ENCODE measurements at places on chromosomes 11 and 22.

DNA sequence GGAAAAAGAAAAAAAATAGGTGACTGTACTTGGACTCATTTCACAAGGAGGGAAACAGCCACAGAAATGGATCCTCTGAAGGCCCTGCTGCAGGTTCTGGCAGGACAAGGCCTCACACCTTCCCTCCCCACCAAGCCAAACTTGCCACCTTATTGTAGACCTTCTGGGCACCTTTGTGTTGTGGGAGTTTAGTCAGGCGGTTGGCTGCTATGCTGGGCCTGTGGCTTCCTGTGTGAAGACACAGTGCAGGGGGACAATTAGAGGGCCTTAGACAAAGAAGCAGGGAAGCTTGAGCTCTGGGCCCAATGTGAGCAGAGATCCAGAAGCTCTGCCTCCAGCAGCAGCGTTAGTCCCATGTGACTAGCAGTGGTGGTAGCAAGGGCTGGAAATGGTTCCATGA is 4.2 kb downstream of the RAB1B start:
- DNase-seq = no peak

GRCh38 chr22:42763965-42764480 is 43.4 kb upstream of the A4GALT start:
- DNase-seq = no peak

DNA sequence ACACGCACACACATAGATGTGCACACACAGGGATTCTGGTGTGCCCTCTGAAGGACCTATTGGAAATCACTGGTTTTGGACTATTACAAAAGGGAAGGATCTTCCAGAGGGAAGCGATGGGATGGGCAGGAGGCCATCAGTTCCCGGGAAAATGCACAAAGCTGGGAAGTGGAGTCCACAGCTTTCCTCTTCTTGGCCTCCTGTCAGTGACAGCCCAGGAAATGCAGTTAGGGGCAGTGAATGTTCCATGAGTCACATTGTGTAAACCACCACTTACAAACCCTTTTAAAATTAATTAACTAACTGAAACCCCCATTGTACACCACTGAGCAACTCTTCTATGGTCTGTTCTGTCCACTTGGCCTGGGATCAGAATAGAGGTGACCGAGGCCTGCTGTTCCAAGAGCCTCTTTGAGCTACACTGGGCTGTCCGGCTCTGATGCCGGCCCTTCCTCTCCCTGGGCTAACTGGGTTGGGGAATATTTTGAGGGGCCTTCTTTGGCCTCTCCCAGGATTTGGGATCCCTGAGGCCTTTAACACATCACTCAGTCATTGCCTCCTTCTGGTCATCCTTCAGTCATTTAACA is 137.7 kb downstream of the FEZ1 start:
- DNase-seq = no peak

- no peak for DNase-seq
Measured at GRCh38 chr11:93072229-93072914, 102.9 kb downstream of the MTNR1B start.

DNA sequence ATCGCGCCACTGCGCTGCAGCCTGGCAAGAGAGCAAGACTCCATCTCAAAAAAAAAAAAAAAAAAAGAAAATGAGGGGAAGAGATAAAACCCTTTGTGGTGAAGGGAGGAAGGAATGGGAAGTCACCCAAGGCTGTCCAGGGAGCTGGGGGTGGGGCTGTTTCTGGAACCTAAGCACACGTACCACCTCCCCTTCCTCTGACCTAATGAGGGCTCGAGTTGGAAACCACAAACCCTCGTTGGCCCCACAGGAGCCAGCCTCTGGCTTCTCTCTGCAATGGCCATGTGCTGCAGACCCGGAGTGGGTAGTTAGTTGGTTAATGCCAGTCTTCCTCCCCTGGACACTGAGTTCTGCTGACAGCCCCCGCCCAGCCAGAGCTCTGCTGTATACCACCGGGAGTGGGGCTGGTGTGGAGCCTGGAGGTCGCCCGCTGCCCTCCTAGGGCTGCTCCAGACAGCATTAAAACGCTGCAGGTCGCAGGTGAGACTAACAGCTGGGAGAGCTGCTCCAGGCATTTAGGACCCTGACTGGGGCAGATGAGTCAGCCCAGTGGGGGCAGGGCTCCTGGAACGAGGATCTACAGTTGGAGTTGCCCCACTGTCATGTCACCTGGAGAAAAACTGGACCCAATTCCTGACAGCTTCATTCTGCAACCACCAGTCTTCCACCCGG is at the start of gene LGALS12:
LGALS12 (plus strand) TSS at position 228 of the 672 bp plus-strand sequence; CDS start at position 603, 375 bp downstream.
- DNase-seq = no peak

- no peak for DNase-seq
Measured at GRCh38 chr11:131118247-131118646, 202.0 kb upstream of the SNX19 start.

GRCh38 chr11:284105-285020 is 4.6 kb upstream of the PGGHG start:
- no peak for DNase-seq

DNA sequence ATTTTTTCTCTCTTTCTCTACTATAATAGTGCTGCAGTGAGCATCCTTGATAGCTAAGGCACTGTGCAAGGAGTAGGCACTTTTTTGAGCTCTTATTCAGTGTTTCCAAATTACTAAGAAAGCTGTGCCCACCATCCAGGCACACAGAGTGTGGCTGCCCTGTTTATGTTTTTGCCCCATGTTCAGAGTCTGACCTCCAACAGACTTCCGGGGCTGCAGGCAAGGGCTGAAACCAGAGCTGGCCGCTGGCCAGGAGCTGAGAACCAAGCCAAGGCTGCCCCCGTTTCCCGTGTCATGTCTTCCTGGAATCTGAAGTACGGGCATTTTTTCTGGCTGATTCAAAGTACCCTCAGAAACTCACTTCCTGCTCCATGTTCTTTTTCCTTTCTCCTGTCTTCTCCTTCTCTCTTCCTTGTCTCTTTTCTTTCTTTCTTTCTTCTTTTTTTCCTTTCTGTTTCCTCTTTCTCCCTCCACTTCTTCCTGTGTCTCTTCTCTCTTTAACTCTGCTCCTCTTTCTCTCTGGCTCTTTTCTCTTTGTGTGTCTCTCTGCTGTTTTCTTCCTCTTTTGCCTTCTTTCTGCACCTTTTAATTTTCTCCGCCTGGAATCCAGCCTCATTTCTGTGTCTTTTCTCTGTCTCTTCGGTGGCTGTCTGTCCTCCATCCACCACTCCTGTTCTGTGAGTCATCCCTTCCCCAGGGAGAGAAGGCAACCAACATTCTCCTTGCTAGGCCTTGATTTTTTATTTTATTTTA is 17.0 kb upstream of the KCTD14 start:
- DNase-seq = peak; percentile 33

- DNase-seq = no peak
Measured at GRCh38 chr11:75561426-75562047, 516 bp upstream of the SERPINH1 start.

- DNase-seq = no peak
Measured at GRCh38 chr11:36577373-36577772, 9.6 kb downstream of the RAG1 start.

GRCh38 chr11:64027651-64028397 is 7.9 kb upstream of the FLRT1 start:
- DNase-seq = no peak

- peak; percentile 50 for DNase-seq
Measured at GRCh38 chr11:12235947-12236743, 125.8 kb downstream of the MICAL2 start.

DNA sequence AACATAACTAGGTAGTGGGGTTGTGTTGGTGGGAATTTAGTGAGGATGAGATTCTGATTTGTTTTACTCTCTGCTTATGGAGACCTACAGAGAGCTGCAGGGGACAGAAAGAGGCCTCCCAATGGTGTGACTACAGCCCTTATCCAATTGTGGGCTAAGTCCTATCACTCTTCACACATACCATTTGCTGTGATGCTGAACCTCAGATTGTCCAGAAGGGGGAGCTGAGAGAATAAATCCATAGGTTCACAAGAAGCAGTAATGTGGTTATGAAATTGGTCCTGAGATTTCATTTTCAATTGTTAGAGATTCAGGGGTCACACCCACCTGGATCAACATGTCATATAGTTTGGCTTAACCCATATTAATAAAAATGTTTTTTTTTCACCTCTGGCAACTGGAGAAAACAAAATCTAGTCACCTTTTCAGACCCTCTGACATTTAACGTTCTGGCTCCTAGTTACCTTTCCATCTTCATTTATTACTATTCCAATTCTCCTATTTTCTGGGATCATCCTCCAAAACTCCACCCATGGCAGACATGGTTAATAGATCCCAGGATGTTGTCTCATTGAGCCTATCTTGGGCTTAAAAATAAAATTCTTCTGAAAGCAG is 53.3 kb upstream of the PTPN5 start:
- DNase-seq = peak; percentile 53

All from NCI-H1417 (cell line).